Lower leg skin (tissue), 4 donors: ENCODE measurements at places on chromosomes 6 and 20. TPM values are rescaled to one million over a fixed set of nuclear protein-coding genes. Genes with fewer than 3 reads are reported as not detected.

Gene PPP1R16B
- 0.72 TPM for total RNA-seq

DNA sequence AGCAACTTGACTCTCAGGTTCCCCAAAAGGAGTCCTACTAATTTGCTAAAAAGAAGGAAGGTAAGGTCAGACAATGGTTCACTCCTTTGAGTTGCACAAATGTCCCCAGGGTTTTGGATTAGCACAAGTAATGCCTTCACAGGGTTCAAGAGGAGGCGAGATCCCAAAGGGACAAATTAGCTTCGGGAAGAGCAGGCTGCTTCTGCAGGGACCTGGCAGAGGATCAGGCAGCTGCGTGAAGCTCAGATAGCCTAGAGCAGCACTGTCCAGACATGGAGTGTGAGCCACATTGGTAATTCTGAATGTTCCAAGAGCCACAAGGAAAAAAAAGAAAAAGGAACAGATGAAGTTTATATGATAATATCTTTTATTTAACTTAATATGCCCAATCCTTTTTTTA, 115.4 kb downstream of the CFAP61 start:
- DNase-seq = no peak

Gene COL19A1
- total RNA-seq = not detected

DNA sequence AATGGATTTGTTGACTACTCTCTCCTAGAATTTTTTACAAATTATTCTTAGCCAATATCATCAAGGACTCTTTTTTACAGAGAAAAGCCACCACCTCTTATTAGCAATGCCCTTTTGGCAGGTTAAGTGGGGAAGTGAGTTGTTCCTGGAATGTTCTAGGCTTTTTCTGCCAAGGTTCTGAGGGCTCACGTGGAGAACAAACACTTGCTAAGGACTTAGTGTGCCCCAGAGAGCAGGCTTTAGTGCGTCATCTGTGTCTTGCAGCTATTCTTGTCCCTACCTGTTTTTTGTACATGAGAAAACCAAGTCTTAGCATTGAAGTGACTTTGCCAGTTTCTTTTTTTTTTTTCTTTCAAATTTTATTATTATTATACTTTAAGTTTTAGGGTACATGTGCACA, 33.5 kb downstream of the CFAP61 start:
- peak; percentile 84 for DNase-seq

DNA sequence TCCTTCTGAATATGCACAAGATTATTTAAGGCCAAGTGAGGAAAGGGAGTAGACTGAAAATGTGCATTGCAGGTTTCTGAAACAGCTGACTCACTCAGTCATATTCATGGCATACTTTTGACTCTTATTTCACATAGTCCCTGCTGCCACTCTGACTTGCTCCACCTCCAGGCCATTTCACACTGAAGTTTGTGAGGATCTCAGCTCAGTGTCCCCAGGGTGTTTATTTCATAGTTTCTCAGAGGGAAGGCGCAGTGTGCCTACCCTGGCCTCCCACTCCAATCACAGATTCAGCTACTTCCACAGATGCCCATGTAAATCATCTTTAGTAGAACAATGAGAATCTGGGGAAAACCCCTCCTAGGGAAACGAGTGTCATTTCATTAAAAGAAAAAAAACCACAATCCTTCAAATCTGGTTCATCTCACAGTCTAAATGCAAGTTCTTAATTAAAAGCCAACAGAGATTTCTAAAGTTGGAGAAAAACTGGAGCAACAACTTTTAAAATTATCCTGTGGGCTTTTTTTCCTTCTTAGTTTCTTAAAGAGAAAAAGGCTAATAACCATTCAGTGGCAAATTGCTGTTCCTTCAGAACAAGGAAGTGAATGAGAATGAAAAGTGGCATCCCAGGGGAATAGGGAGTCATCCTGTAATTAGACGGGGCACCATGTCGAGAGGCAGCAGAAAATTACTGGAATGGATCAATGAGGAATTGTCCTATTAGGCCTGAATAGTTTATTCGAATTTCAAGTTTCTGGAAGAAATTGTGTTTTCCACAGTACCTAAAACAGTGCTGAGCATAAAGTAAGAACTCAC, 133.6 kb downstream of the TFAP2B start:
- no peak for DNase-seq

GRCh38 chr6:9620263-9620662, 794.6 kb downstream of the TFAP2A start:
- no peak for DNase-seq

DNA sequence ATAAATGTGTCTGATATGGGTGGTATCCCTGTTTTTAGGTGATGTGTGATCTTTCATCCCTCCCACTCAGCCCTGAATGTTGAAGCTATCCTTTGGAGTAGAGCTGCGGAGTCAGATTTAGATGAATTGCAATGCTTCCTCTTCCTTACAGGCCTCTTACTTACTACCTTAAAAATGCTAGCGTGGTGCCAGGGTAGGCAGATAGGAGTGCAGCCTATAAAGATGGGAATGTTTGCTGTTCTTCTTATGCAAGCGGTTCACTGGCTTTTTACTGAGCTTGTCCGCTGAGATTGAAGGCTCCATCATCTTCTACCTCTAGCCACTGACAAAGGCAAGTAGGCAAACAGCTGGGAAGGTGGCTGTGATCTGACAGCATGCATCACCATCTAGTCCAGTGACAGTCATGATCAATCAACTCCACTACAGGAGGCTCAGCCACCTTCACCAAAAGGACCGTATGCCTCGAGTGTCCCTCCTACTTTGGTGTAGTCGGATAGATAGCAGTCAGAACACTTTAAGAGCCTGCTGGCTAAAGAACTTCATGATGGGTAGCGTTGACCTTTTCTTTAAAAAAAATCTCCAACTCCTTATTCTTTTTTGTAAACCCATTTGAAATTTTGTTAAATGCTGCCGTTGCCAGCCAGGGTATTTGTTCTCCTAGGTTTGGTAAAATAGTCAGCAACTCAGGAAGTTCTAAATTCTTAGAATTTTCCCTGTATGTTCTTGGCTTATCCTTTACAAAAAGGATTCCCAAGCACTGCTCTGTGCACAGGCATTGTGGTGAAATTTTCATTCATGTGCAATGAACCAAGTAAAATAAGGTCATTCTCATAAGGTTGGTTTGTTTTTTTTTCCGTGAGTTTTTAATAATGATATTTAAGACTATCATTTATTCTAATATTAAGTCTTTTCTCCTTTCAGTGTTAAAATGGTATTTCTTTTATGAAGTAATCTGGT, 169.6 kb downstream of the MTHFD1L start:
- DNase-seq = peak; percentile 59

Gene TRIM10
- 1.1 TPM for total RNA-seq

DNA sequence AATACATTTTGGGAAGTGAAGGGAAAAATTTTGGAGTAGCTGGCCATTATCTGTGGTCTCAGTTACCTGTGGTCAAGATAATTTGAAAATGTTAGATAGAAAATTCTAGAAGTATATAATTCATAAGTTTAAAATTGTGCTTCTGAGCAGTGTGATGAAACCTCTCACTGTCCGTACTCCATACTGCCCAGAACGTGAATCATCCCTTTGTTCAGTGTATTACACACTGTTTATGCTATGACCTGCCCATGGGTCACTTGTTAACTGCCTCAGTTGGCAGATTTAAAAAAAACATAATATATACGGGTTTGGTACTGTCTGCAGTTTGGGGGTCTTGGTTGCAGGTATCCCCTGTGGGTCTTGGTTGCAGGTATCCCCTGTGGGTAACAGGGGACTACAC, 4.1 kb upstream of the CALHM5 start:
- DNase-seq = no peak

Gene HCRTR2
- total RNA-seq = not detected
